Stimulated activated CD4-positive, alpha-beta T cell treated with anti-CD3 and anti-CD28 coated beads, Interleukin-1b, Interleukin-23, amount 100 ng/mL, for 24 hours (primary cell): ENCODE measurements at places on chromosomes 1 and 21.

GRCh38 chr1:191804311-191804710 is 354.0 kb upstream of the RGS18 start:
- DNase-seq, result no peak

- no peak for DNase-seq
Observed at GRCh38 chr1:30184393-30185141, 538.8 kb downstream of the MATN1 start.

DNA sequence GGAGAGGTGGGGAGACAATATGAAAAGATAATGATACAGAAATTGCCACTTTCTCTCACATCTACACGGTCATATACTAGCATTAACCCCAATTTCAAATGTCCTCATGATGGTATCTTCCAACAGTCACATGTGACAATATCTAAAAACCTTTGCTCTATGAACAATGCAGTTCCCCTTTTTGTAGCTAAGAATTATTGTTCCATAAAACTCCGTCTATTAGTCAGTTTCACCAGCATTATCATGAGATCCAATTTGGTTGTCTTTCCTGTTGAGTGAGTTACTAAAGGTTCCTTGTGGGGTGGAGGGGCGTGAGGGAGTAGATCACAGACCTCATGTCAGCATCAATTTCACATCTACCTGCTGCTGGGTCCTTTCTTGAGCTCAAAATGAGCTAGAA is 1.7 kb downstream of the TIAM1 start:
- DNase-seq, result no peak

- DNase-seq, result no peak
Observed at GRCh38 chr1:183093066-183093668, 69.9 kb downstream of the LAMC1 start.

- DNase-seq, result no peak
Observed at GRCh38 chr1:7558921-7559869, 211.9 kb upstream of the VAMP3 start.

DNA sequence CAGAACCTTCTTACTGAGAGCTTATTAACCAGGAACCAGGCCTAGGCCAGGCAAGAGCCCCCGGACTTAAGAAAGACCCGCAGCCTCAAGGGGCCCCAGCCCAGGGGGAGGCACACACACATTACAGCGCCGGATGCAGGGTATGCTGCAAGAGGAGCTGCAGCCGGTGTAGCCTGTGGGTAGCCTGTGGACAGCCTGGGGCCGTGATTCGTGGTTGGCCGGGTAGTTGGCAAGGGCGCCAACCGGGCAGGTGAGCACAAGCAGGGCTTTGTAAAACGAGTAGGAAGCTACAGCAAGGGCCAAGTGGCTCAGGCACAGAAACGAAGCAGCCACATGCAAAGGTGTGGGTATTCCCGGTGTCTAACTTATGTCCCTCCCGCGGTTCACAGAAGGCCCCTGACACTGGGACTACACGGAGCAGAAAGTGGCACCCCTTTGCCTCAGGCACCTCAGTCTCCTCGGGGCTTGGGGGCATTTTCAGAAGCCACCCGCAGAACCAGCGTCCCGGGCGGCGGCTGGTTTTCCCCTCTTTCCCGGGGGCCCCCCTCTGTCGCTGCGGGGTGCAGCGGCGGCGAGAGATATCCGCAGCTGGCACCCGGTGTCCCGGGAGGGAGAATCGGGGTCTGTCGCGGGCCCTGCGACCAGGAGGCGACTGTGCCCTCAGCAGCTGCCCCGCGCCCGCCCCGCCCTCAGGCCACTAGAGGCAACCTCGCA is 40.8 kb downstream of the KIAA1614 start:
- no peak for DNase-seq
